ENCODE measurements at places on chromosomes 6 and 20.

- DNase-seq: no peak
Observed at GRCh38 chr20:34755367-34755766, 51.2 kb downstream of the TP53INP2 start.

GRCh38 chr20:59633656-59634251, 29.4 kb downstream of the PHACTR3 start:
- DNase-seq: no peak

DNA sequence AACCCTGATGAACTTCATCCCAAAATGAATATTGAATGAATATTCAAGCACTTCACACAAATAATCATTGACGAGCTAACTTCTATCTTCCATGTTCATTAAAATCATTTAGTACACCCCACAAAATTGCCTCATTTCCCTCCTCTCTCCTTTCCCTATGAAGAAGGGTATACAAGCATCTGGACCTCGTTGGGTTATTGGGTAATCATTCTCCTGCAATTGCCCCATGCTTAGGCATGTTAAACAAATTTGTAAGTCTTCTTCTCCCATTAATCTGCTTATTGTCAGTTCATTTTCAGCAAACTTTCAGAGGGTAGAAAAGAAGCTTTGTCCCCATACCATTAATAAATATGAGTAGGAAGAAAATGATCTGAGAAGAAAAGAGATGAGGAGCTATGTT, 27.6 kb downstream of the PRKN start:
- DNase-seq: no peak

- no peak for DNase-seq
Observed at GRCh38 chr6:56771189-56771588, 128.5 kb upstream of the DST start.

- no peak for DNase-seq
Observed at GRCh38 chr20:25551413-25552215, 33.7 kb downstream of the NINL start.

DNA sequence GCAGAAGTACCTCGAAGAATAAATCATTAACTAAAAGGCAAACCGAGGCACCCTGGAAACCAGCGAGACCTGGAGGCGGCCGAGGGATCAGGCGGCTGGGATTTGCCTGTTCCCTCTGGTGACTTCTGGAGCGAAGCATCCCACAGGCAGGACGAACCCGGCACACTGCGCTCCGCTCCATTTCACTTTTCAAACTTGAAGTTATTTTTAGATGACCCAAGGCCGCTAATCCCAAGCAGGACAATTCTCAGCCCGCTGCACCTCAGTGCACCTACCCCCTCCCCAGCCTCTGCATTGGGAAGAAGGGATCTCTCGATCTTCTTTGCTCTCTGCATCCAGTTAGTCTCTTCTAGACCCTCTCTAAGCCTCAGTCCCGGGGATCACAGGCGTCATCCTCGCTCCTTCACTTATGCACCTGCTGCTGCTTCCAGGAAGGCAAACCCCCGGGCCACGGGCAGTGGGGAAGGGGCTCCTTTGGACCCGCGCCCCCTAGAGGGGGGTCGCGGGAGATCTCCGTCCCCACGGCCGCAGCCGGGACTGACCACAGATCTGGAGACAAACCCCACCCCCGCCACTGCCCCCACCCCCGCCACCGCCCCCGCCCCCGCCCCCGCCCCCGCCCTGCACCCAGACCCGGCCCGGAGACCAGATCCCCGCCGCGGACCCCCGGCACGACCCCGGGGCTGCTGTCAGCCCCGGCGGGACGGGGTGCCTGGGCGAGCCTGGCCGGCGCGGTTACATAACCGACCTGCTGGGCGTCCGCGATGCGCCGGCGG, 636 bp downstream of the RCAN2 start:
- no peak for DNase-seq

DNA sequence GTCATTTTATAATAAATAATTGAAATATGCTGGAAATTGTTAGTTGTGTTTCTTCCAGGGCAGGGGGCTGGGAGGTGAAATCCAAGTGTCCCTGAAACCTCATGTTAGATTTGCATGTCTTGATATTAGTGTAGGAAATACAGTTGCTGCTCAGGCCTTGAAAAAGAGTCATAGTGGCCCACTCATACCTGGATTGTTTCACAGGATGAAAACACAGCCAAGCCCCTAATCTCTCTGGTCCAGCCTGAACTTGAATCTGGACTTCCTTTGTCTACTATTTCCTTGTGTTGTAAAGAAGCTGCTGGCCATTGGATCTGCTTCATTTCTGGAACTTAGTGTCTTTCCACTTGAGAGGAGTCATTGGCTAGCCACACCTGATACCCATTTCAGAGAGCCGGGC, 108.8 kb upstream of the JARID2 start:
- no peak for DNase-seq
